ENCODE measurements at places on chromosomes 4 and X. TPM values are rescaled to one million over a fixed set of nuclear protein-coding genes. Genes with fewer than 3 reads are reported as not detected.

DNA sequence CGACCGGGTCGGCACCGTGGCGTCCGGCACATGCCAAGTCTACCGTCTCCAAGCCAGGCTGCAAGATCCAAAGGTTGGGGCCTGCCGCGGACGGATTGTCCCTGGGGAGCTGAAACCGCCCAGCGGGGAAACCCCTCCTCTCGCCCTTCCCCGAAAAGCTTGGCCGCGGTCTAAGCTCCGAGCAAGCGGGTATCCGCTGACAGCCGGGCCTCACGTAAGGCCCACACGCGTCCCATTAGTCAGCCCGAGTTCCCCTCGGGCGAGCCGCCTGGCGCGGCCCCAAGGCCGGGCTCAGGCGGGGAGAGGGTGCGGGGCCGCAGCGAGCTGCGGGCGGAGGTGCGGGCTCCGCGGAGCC, 6.8 kb upstream of the BCOR start:
- peak; percentile 55 for DNase-seq
- no peak overlapping the region for H3K4me3 ChIP-seq
- H3K4me1 ChIP-seq: peaks cover 3% of the 10 kb centered on the region
- H3K36me3 ChIP-seq: no peaks in the 10 kb centered on the region
- H3K27ac ChIP-seq: no peak overlapping the region

GRCh38 chrX:11998944-11999343, 139.3 kb upstream of the FRMPD4 start:
- H3K27ac ChIP-seq: no peak overlapping the region
- H3K27me3 ChIP-seq: no peaks in the 10 kb centered on the region
- H3K4me3 ChIP-seq: no peak overlapping the region
- no peaks in the 10 kb centered on the region for H3K4me1 ChIP-seq

DNA sequence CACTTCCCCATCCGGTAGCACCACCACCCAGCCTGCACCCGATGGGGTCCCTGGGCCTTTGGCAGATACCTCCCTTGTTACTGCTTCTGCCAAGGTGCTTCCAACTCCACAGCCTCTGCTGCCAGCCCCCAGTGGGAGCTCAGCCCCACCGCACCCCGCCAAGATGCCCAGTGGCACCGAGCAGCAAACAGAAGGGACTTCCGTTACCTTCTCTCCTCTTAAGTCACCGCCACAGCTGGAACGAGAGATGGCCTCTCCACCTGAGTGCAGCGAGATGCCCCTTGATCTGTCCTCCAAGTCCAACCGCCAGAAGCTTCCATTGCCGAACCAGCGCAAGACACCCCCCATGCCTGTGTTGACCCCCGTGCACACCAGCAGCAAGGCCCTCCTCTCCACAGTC, 31.9 kb downstream of the BCORL1 start:
- H3K27me3 ChIP-seq: no peaks in the 10 kb centered on the region
- H3K4me3 ChIP-seq: no peak overlapping the region
- DNase-seq: no peak

- H3K4me3 ChIP-seq: no peak overlapping the region
- no peaks in the 10 kb centered on the region for H3K27me3 ChIP-seq
- H3K27ac ChIP-seq: no peak overlapping the region
- no peak for DNase-seq
- H3K4me1 ChIP-seq: no peaks in the 10 kb centered on the region
Observed at GRCh38 chr4:174402470-174403176, 118.9 kb downstream of the CEP44 start.

- peaks cover 5% of the 10 kb centered on the region for H3K4me1 ChIP-seq
- DNase-seq: peak; percentile 51
- H3K4me3 ChIP-seq: no peak overlapping the region
- H3K27me3 ChIP-seq: no peaks in the 10 kb centered on the region
- H3K27ac ChIP-seq: no peak overlapping the region
Observed at GRCh38 chr4:4673070-4673469, 131.2 kb upstream of the STX18 start.

The TCEAL9 gene
- 107 TPM for total RNA-seq

DNA sequence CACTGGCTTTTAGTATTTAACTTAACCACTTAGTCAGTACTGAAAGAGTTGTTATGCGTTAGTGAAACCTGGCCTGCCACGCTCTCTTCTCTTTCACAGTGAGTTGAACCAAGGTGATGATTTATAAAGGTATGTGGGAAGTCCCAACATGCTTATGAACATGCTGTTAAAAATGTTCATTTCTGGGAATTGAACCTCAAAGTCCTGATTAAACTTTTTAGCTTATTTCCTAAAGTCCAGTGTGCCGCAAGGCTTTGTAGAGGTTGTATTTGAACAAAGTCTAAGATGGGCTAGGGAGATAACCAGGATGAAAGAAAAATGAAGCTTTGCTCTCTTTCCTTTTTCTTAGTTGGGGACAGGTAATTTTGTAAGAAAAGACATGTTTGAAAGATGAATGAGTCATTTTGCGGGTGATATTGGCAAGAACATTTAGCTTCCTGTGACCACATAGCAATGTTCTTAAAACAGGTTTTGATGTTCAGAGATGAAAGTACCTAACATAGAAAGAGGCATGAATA, 270.3 kb downstream of the DTHD1 start:
- no peak for DNase-seq
- H3K27ac ChIP-seq: no peak overlapping the region
- H3K4me3 ChIP-seq: no peak overlapping the region

DNA sequence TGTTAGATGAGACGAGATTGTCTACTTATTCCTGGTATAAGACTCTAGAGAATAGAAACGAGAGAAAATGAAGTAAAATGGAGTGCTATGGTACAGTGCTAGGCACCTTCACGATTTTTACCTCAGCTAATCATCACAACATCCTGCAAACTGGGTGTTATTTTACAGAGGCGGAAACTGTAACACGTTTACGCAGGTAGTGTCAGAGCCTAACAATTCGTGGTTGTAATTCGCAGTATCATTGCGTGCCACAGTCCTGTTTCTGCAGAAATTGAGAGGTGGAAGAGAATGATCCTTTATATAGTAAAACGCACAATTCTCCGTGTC, 383 bp upstream of the TBC1D19 start:
- H3K27ac ChIP-seq: peak overlapping the region; percentile 76
- H3K27me3 ChIP-seq: no peaks in the 10 kb centered on the region
- DNase-seq: no peak
- no peaks in the 10 kb centered on the region for H3K36me3 ChIP-seq

DNA sequence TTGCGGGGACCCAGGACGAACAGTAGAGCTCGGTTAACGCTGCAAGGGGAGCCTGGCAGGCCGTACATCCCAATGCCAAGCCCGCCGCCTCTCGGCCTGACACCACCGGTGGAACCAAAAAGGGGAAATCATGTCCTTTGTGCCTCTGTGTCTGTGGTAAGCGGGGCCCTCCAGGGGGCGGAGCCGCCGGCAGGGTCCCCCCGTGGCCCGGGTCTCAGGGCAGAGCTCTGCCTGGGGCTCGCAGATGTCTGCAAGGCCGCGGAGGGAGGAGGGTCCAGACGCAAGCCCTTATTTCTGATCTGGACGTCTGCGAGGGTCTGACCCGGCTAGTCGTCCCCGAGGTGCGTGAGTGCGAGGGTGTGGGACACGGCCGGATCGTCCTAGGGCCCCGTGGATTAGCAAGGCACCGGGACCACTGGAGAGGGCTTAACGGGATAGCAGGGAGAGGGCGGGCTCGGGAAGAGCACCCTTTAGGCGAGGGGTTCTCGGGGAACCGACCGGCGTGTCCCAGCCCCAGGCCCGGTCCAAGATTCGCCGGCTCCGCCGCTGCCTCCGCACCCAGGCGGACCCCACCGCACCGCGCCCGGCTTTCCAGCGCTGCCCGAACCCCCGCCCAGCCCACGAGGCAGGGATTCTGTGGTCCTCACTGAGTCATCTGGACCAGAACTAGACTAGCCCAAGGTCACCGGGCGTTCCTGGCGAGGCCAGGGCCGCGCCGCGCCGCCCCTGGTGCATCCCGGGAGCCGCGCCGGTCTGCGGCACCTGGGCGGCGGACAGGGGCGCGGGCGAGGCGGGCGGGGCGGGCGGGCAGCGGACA, 863 bp upstream of the FAM193A start:
- H3K4me3 ChIP-seq: peak overlapping the region; percentile 73
- H3K27me3 ChIP-seq: no peaks in the 10 kb centered on the region
- H3K27ac ChIP-seq: peak overlapping the region; percentile 92
- no peaks in the 10 kb centered on the region for H3K36me3 ChIP-seq
- DNase-seq: peak; percentile 36
- H3K4me1 ChIP-seq: peaks cover 7% of the 10 kb centered on the region

The GLOD5 gene
- not detected for total RNA-seq

The PDLIM3 gene
- 50.3 TPM for total RNA-seq

GRCh38 chrX:97867266-97867665, 983.6 kb downstream of the RPA4 start:
- no peak overlapping the region for H3K27ac ChIP-seq
- no peak for DNase-seq
- H3K4me3 ChIP-seq: no peak overlapping the region
- no peaks in the 10 kb centered on the region for H3K4me1 ChIP-seq

The NHS gene
- total RNA-seq: 3.8 TPM

The TENM3 gene
- total RNA-seq: 3.6 TPM

GRCh38 chr4:44984083-44984482, 257.7 kb upstream of the GNPDA2 start:
- no peak for DNase-seq
- H3K36me3 ChIP-seq: no peaks in the 10 kb centered on the region
- H3K4me1 ChIP-seq: no peaks in the 10 kb centered on the region
- no peak overlapping the region for H3K4me3 ChIP-seq
- no peaks in the 10 kb centered on the region for H3K27me3 ChIP-seq

The PCSK1N gene
- 0.17 TPM for total RNA-seq

The SLITRK4 gene
- total RNA-seq: 0.99 TPM

GRCh38 chr4:15299627-15300026, 128.2 kb upstream of the C1QTNF7 start:
- peaks cover 9% of the 10 kb centered on the region for H3K4me1 ChIP-seq
- H3K27me3 ChIP-seq: no peaks in the 10 kb centered on the region
- no peak overlapping the region for H3K27ac ChIP-seq

- no peaks in the 10 kb centered on the region for H3K27me3 ChIP-seq
- H3K27ac ChIP-seq: no peak overlapping the region
- DNase-seq: no peak
- no peaks in the 10 kb centered on the region for H3K4me1 ChIP-seq
Observed at GRCh38 chr4:184950926-184951325, 67.4 kb upstream of the HELT start.

- no peaks in the 10 kb centered on the region for H3K4me1 ChIP-seq
- no peaks in the 10 kb centered on the region for H3K36me3 ChIP-seq
- H3K27me3 ChIP-seq: peaks cover 4% of the 10 kb centered on the region
- H3K4me3 ChIP-seq: no peak overlapping the region
- no peak for DNase-seq
Observed at GRCh38 chr4:89101256-89102161, 9.8 kb upstream of the TIGD2 start.

DNA sequence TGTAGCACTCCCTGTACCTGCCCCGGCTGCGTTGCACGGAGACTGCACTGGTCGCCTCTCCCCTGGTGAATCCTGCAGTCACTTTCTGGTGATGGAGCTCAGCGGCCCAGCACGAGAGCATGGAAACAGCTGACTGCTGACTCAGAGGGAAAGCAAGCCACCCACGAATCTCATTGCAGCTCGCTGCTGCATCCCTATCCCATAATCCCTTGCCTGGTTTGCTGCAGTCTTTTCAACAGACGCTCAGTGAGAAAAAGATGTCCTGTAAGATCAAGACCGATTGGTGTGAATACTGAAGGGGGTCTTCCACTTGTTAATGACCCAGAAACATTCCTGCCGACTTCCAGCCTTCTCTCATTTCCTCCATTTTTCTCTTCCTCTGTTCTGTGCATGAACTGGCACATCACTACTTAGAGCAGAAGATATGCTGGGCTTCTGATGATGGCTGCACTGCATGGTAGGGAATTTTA, 52.9 kb downstream of the TRIM2 start:
- no peaks in the 10 kb centered on the region for H3K36me3 ChIP-seq
- peaks cover 7% of the 10 kb centered on the region for H3K4me1 ChIP-seq
- H3K27ac ChIP-seq: no peak overlapping the region

The HSFX1 gene
- total RNA-seq: 0.66 TPM

The PRDM8 gene
- 8.8 TPM for total RNA-seq

DNA sequence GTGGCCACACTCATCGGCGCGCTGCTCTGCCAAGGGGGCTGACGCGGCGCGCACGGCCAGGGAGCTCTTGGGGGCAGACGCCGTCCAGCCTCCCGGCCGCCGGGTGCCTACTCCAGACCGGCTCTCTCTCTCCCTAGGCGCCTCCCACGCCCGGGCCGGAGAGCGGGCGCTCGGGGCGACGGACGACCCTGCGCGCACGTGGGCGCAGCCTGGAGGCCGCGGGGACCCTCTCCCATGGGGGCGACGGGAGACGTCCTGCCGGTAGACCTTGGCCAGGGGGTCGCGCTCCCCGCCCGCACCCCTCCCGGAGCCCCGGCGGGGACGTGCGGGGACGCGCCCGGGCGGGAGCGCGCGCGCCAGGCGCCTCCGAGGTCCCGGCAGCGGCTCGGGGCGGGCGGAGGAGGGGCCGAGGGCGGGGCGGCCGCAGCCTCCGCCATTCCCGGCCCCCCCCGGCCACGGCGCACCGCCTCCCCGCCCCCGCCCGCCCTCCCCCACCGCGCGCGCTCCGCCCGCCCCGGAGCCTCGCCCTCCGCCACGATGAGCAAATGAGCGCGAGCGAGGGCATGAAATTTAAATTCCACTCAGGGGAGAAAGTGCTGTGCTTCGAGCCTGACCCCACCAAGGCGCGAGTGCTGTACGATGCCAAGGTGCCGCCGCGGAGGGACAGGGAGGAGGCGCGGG, at the start of gene MSL3:
Gene MSL3, plus strand, starts transcription at position 519 of the 681 bp plus-strand sequence. Its CDS starts 27 bp downstream, at position 546.
- no peaks in the 10 kb centered on the region for H3K36me3 ChIP-seq
- peak within 1 kb of the TSS; percentile 79 for H3K4me3 ChIP-seq
- H3K27me3 ChIP-seq: no peaks in the 10 kb centered on the region
- H3K27ac ChIP-seq: peak within 1 kb of the TSS; percentile 91

- no peak overlapping the region for H3K27ac ChIP-seq
- no peak for DNase-seq
- H3K36me3 ChIP-seq: no peaks in the 10 kb centered on the region
- no peak overlapping the region for H3K4me3 ChIP-seq
- no peaks in the 10 kb centered on the region for H3K27me3 ChIP-seq
Observed at GRCh38 chrX:151697522-151697921, 2.3 kb downstream of the PRRG3 start.

GRCh38 chr4:114040319-114041116, 61.1 kb upstream of the ARSJ start:
- peak overlapping the region; percentile 65 for H3K27ac ChIP-seq
- no peak overlapping the region for H3K4me3 ChIP-seq
